PC-9 (cell line): ENCODE measurements at places on chromosomes 1 and 21.

DNA sequence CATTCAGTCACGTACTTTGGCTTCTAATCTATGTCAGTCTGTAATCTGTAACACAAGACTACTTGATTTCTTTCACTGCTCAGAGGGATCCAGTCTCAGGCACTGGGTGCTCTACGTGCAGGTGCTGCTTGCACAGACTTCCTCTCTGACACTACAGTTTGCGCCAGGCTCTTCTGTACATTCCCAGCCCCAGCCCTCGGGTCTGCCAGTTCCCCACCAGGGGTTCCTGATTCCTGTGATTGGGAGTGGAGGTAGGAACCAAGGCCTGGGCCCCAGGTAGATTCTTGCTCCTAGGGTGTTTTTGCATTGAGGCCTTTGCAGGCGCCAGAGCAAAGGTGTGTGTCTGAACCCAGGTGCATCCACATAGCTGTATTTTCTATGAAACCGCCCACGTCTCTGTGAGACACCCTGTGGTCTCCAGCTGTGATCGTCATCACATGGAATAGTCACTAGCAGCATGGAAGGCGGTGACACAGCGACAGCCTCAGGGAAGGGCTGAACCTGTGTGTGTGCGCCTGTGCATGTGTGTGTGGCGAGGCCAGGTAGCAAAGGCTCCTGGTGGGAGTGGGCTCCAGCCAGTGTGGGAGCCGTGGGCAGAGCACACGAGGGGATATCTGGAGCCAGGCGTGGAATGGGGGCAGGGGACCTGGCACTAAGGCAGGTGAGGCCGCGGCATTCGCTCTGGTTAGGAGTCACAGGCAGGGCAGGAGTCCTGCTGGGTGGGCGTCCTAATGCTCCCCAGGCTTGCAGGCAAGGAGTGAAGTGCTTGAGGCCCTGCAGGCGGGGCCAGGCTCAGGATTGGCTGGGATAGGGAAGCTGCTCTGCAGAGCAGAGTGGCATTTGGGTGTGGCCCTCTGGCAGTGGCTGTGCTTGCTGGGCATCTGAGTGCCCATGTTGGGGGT is 5.2 kb downstream of the GJC2 start:
- no peak overlapping the region for H3K27ac ChIP-seq
- H3K4me3 ChIP-seq: no peak overlapping the region
- H3K27me3 ChIP-seq: no peaks in the 10 kb centered on the region
- no peaks in the 10 kb centered on the region for H3K36me3 ChIP-seq

GRCh38 chr1:186903374-186904136 is 74.8 kb downstream of the PLA2G4A start:
- DNase-seq: no peak
- H3K27ac ChIP-seq: no peak overlapping the region
- no peaks in the 10 kb centered on the region for H3K36me3 ChIP-seq
- H3K4me1 ChIP-seq: no peaks in the 10 kb centered on the region

DNA sequence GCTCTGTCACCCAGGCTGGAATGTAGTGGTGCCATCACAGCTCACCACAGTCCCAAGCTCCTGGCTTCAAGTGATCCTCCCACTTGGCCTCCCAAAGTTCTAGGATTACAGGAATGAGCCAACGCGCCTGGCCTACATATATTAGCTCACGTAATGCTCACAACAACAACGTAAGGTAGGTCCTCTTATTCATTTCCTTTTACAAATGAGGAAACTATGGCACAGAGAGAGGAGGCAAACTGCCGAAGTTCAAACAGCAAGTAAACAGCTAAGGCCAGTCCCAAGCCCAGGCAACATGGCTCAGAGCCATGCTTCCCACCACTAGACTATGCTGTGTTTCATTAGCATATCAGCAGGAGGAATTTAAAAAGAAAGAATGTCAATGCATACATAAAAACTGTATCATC is 284.4 kb downstream of the VAV3 start:
- no peaks in the 10 kb centered on the region for H3K36me3 ChIP-seq
- no peak overlapping the region for H3K27ac ChIP-seq
- no peak for DNase-seq
- H3K4me1 ChIP-seq: peaks cover 25% of the 10 kb centered on the region

- peak; percentile 78 for DNase-seq
- no peak overlapping the region for H3K4me3 ChIP-seq
- peaks cover 16% of the 10 kb centered on the region for H3K4me1 ChIP-seq
These were observed 10.0 kb downstream of the SCNN1D start for GRCh38 chr1:1290238-1290731.

- DNase-seq: no peak
- no peak overlapping the region for H3K4me3 ChIP-seq
- H3K4me1 ChIP-seq: peaks cover 45% of the 10 kb centered on the region
- no peak overlapping the region for H3K27ac ChIP-seq
These were observed 25.1 kb upstream of the ZNF362 start for GRCh38 chr1:33231166-33231565.

GRCh38 chr1:229561141-229561540 is 2.6 kb upstream of the ABCB10 start:
- H3K27me3 ChIP-seq: no peaks in the 10 kb centered on the region
- no peak overlapping the region for H3K4me3 ChIP-seq
- H3K36me3 ChIP-seq: no peaks in the 10 kb centered on the region
- no peak overlapping the region for H3K27ac ChIP-seq
- no peak for DNase-seq

DNA sequence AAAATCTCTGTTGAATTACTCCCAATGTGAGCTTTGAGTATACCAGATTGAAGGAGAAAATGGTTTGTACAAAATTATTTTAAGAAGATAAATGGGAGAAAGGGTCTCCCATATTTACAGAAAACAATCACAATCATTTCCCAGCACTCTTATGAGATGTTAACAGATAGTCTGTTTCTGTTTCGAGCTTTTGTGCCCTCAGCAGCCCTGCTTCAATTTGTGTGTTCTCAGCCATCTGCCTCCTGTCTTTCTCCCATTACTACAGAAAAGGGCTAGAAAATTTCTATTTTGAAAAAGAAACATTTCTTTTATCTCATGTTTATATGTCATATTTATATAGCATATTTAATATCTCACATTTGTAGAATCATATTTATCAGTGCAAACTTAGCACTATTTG is 498.4 kb downstream of the TTLL7 start:
- no peaks in the 10 kb centered on the region for H3K36me3 ChIP-seq
- H3K4me1 ChIP-seq: peaks cover 6% of the 10 kb centered on the region; the same call in 1 of the 2 replicates
- no peak overlapping the region for H3K4me3 ChIP-seq
- H3K27me3 ChIP-seq: no peaks in the 10 kb centered on the region
- no peak overlapping the region for H3K27ac ChIP-seq

GRCh38 chr21:43740497-43741156 is 21.7 kb downstream of the PDXK start:
- H3K4me1 ChIP-seq: no peaks in the 10 kb centered on the region
- no peaks in the 10 kb centered on the region for H3K36me3 ChIP-seq
- no peaks in the 10 kb centered on the region for H3K27me3 ChIP-seq
- H3K4me3 ChIP-seq: no peak overlapping the region

GRCh38 chr1:29876902-29877301 is 640.6 kb downstream of the PTPRU start:
- no peak for DNase-seq
- no peaks in the 10 kb centered on the region for H3K4me1 ChIP-seq
- no peak overlapping the region for H3K27ac ChIP-seq
- no peak overlapping the region for H3K4me3 ChIP-seq
- H3K36me3 ChIP-seq: no peaks in the 10 kb centered on the region

DNA sequence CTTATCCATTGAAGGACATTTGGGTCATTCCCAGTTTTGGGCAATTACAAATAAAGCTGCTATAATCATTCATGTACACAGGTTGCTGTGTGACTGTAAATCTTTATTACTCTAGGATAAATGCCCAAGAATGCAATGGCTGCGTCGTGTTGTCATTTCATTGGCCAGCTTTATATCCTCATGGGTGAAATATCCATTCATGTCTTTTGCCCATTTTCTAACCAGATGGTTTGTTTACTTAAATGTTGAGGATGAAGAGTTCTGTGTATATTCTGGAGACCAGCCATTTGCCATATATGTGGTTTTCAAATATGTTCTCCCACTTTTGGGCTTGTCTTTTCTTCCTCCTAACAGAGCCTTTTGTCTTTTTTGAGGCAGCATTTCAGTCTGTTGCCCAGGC is 25.3 kb downstream of the TRIM11 start:
- H3K4me3 ChIP-seq: no peak overlapping the region
- DNase-seq: no peak
- H3K27me3 ChIP-seq: no peaks in the 10 kb centered on the region
- H3K27ac ChIP-seq: no peak overlapping the region
- no peaks in the 10 kb centered on the region for H3K36me3 ChIP-seq

GRCh38 chr1:236209185-236209584 is 66.8 kb downstream of the GPR137B start:
- no peaks in the 10 kb centered on the region for H3K27me3 ChIP-seq
- H3K36me3 ChIP-seq: no peaks in the 10 kb centered on the region

DNA sequence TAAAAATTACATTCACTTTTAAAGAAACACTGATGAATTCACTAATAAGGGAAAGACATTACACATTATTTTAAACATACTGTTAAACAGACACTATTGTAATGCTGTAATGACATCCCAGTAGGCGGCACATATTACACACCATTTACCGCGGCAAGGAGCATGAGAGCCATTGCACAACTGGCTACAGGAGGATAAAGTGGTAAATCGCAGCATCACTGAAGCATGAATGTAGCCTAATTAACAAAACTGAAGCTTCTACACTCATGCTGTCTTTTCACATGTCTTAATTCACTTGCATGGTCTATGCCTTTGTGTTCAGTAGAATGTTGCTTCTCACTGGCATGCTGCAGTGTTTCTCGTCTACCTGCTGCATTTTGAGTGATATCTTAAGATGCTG is 1046.0 kb downstream of the MRPL39 start:
- H3K36me3 ChIP-seq: no peaks in the 10 kb centered on the region
- no peak overlapping the region for H3K27ac ChIP-seq
- DNase-seq: no peak
- no peaks in the 10 kb centered on the region for H3K27me3 ChIP-seq

GRCh38 chr21:14533499-14534428 is 12.4 kb downstream of the SAMSN1 start:
- H3K27ac ChIP-seq: peak overlapping the region; percentile 85
- H3K27me3 ChIP-seq: no peaks in the 10 kb centered on the region
- H3K4me3 ChIP-seq: 0 out of 2 replicates have a peak overlapping the region, but pooled peaks have one; percentile 2

DNA sequence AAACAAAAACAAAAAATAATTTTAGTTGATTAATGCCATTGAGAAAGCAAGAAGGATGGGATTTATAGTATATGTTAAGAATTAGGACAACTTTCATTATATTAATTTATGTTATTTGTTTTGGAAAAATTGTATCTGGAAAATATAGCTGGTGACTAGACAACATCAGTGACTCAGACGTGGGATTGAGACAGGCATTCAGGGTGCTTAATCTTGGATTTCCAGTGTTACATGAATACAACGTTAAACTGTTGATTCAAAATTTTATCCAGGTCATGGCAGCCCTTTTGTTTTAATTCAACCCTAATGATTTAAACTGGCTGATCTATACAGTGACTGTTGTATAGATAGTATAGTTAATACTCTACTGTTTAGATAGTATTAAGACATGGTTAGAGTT is 827.1 kb upstream of the B3GALT2 start:
- H3K4me1 ChIP-seq: no peaks in the 10 kb centered on the region
- DNase-seq: no peak
- no peak overlapping the region for H3K4me3 ChIP-seq

DNA sequence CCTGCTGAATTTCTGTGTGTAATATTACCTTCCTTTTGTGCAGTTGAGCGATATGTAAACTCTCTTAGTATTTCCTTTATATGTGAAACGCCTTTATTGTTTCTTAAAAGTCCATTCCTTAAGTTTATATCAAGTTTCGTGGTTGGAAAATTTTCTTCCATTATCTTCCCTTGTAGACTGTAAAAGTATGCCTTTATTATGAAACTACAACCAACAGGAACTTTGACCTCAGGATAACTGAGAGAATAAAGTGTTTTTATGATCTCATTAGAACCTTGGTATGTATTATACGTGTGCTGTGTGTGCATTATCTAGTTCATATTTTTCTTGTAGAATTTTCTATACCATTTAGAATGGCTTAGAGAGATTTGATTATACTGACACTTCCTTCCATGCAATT is 3.1 kb upstream of the CDC14A start:
- no peak for DNase-seq
- H3K4me1 ChIP-seq: peaks cover 17% of the 10 kb centered on the region
- no peaks in the 10 kb centered on the region for H3K36me3 ChIP-seq
- H3K27me3 ChIP-seq: no peaks in the 10 kb centered on the region
- no peak overlapping the region for H3K4me3 ChIP-seq

DNA sequence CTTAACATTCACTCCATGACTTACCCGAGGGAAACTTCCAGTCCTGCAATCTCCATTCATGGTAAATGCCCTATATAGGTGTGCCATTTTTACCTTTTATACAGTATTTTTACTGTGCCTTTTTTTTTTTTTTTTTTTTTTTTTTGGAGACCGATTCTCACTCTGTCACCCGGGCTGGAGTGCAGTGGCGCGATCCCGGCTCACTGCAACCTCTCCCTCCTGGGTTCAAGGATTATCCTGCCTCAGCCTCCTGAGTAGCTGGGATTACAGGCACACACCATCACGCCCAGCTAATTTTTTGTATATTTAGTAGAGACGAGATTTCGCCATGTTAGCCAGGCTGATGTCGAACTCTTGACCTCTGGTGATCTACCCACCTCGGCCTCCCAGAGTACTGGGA is 124.4 kb upstream of the PLPPR4 start:
- H3K27ac ChIP-seq: no peak overlapping the region
- no peaks in the 10 kb centered on the region for H3K36me3 ChIP-seq
- no peak for DNase-seq
- H3K4me3 ChIP-seq: no peak overlapping the region
- H3K27me3 ChIP-seq: no peaks in the 10 kb centered on the region

DNA sequence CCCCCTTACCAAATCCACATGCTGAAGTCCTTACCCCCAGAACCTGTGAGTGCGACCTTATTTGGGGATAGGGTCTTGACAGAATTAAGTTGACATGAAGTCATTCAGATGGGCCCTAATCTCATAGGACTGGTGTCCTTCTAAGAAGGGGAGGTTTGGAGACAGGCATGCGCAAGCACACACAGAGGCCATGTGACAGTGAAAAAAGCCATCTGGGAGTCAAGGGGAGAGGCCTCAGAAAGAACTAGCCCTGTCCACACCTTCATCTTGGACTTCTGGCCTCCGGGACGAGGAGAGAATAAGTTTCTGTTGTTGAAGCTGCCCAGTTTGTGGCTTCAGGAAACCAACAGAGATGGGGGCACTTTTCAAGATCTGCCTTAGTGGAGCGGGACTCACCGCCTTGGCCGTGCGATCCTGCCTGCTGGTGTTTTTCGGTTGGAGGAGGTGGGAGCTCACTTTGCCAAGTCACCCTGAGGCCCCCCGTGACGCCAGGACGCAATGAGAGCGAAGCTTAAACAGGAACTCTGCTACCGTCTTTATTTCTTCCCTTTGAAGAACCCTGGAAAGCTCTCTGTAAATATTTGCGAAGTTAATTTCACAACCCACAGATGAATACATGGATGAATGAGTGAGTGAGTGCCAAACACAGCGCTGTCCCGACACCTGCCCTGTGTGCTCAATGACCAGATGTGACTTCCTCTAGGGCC is 42.5 kb upstream of the C1orf174 start:
- DNase-seq: no peak
- peaks cover 98% of the 10 kb centered on the region for H3K27me3 ChIP-seq
- no peaks in the 10 kb centered on the region for H3K36me3 ChIP-seq
- no peak overlapping the region for H3K4me3 ChIP-seq

- H3K4me3 ChIP-seq: no peak overlapping the region
- peaks cover 14% of the 10 kb centered on the region; the same call in 1 of the 2 replicates for H3K4me1 ChIP-seq
- H3K27ac ChIP-seq: no peak overlapping the region
- no peaks in the 10 kb centered on the region for H3K27me3 ChIP-seq
These were observed 6.9 kb upstream of the TNNT2 start for GRCh38 chr1:201384406-201384782.
